ENCODE measurements at places on chromosomes 2 and 18.

- no peak for DNase-seq
Observed at GRCh38 chr18:524466-524865, 24.0 kb upstream of the COLEC12 start.

DNA sequence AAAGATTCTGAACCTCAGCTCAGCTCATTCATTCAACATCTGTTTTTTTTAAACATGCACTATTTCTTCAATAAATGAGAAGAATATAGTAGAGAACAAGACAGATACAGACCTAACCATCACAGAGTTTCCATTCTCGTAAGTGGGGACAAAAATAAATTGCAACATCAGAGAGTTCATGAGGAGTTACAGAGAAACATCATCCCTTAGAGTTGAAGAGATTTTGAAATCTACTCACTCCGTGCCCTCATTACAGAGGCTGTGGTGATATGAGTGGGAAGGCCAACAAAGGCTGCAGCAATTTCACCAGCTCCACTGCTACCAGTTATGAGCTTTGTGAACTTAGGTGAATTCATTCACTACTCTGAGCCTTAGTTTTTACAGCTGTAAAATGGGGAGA, 399.3 kb downstream of the BCL11A start:
- DNase-seq = no peak

DNA sequence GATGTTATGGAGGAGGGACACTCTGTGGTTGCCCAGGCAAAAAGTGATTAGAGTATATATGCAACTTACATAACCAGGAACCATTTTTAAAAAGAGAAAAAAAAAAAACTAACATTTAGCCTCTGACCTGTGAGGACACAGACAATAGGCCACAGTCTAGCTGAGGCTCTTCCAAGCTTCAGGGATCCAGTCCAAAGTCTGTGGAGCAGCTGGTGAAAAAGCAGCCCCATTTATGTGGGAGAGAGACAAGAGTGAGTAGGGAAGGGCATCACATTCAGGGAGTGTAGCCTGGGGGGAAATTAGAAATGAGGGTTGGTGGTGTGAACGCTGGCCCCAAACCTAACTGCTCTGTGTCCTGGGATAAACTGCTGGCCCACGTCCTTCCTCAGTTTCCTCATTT, 122.8 kb downstream of the MYO5B start:
- DNase-seq = no peak

DNA sequence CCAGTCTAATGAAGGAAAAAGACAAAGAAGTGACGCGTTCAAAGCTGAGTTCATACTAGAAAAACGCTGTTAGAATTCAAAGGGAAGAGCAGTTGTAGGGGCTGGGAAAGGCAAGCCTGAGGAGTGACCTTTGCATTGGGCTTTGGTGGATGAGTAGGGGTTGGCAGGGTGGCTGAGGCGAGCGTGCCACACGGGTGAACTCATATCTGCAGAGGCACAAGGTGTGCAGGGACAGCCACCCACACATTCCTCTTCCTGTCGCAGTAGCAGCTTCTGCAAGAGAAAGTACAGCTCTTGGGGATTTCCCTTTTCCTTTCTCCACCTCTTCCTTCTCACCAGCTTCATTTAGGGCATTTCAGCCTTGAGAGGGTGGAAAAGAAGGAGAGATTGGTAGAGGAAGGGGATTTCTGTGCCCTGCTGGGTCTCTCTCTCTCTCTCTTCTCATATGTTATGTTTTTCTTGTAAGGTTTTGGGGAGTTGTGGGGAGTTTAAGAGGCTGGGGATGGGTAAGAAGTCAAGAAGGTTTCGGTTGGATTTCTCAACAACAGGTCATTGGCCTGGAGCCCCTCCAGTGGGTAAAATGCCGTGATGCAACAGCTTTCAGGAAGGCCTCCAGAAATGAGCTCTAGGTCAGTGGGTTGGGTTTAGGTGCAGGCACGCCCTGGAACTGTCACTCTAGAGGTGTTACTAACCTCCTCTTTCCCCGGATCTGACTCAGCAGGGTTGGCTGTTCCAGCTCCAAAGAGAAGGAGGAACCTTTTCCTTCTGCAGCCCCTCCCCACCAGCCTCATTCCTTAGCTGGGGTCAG, 40.1 kb downstream of the ODC1 start:
- DNase-seq = no peak

DNA sequence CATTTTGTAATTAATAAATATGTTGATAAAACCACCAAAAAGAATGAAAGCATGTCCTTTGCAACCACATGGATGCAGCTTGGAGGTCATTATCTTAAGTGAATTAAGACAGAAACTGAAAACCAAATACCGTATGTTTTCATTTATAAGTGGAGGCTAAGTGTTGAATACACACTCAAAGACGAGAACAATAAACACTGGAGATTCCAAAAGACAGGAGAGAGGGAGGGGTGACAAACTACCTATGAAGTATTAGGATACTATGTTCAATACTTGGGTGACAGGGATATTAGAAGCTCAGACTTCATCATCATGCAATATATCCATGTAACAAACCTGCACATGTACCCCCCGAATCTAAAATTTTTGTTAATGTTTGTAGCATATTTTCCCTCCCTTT, 7.0 kb downstream of the ERLEC1 start:
- DNase-seq = no peak

DNA sequence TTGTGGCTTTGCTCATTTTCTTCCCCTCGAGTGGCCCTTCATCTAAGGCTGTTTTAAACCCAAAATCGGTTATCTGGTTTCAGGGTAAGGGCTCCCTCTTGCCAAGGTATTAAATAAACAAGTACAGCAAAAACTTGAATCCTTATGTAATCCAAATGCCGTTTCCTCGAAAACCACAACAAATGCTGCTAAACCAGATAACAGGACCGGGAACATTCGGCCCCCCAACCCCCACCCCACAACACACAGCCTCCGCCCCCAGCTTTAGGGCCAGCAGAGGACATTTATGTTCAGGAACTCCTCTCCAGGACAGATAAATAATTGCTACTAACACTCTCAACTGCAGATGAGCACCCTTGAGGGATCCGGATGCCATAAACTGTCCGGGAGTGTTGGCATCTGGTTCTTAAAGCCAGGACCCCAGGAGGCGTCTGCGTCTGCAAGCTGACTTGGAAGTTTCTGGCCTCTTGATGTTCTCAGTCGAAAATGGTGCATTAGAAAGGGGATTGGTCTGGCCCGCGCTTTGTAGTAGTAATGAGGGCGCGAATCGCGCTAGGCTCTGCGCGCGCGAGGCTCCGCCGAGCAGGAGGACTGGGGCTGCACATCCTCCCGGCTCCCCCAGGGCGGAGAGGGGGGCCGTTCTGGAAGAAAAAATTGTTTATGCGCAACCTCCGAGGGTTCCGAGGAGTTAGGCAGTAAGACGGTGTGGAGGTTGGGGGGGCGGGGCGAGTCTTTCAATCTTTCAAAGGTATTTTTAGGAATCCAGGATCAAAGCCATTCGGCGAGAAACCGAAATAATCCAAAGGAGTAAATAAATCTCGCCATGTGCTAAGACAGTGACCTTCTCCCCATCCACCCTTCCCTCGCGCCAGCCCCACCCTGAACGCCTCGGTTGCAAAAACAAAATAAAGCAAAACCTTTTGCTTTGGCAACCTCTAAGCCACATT, 3.9 kb upstream of the ID2 start:
- DNase-seq = peak; percentile 83

- peak; percentile 38 for DNase-seq
Observed at GRCh38 chr2:72041638-72042111, 106.0 kb downstream of the CYP26B1 start.

GRCh38 chr2:84121-84520, 37.8 kb upstream of the FAM110C start:
- no peak for DNase-seq

- no peak for DNase-seq
Observed at GRCh38 chr18:46001074-46001473, 33.9 kb upstream of the EPG5 start.

DNA sequence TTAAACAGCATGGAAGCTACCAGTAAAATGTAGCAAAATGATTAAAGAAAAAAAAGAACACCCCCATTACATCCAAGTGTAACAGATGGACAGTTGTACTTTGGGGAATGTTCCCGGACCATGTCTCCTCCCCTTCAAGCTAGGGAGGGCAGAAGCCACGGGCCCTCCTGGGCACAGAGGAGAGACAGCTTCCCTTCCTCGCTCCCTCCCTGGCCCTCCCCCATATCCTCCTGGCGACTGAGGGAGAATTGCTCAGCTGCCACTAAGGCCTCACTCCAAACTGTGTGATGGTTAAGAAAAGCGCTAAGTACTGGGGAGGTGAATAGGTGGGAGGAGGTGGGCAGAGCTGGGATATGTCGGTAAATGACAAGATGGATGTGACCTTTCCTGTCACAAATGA, 358.0 kb downstream of the HRH4 start:
- DNase-seq = no peak

DNA sequence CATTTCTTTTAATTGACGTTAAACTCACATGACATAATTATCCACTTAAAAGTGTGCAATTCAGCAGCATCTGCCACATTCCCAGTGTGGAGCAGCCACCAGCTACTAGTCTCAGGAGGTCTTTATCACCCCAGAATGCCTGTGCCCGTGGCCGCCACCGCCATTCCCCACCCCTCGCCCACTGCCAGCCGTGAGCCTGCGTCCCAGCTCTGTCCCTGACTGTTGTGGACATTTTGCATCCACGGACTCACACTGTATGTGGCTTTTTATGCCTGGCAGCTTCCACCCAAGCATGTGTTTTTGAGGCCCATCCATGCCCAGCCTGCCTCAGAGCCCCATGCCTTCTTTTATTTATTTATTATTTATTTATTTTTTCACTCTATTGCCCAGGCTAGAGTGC, 9.2 kb downstream of the BOK start:
- no peak for DNase-seq

DNA sequence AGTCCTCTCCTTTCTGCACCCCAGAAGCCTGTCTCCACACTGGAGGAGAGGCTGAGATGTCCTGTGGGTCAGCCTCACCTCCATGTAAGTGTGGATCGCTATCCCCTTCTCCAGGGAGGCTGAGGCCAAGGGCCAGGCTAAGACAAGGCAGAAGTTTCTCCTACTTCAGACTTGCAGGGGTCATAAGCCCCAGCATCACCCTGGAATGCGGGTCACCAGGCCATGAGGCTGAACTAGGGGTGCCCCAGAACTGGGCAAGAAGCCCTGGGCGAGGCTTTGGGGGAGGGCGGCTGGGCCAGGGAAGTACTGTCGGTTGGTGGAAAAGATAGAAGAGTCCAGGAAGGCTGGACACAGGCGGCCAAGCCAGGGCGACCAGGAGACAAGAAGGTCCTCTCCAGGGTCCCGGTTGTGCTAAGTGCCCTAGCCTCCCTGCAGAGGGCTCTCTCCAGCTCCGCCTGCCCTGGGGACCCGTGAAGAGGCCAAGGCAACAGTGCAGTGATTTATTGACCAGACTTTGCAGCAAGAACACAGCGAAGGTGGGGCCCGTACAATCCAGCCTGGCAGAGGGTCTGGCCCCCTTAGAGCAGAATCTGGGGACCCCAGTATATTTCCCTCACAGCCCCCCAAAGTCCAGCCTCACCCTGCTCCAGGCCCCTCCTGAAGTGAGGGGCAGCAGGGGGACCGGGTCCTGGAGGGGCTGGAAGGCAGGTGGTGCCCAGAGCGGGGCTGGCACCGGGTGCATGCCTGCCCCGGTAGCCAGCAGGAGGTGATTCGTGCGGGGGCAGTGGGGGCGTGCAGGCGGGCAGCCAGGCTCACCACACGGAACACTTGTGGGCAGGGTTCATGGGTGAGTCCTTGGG, 8.1 kb downstream of the ECEL1 start:
- DNase-seq = no peak

DNA sequence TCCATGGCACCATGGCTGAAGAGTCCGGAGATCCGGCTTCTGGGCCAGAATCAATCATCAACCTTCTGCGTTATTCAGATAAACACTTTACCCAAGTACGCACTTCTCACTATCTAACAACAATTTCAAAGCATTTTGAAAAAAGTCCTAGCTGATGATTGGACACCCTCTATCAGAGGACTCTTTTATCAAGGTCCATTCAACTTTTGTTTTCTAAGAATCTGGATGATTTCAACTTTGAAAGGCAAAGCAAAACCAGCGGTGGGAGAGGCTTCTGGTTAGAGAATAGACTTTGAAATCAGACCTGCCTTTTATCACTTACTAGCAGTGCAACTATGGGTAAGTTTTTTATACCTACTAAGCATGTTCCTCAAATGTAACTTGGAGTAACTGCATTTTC, 293.6 kb upstream of the TNP1 start:
- no peak for DNase-seq

GRCh38 chr18:61738488-61738887, 154.3 kb downstream of the RNF152 start:
- no peak for DNase-seq

DNA sequence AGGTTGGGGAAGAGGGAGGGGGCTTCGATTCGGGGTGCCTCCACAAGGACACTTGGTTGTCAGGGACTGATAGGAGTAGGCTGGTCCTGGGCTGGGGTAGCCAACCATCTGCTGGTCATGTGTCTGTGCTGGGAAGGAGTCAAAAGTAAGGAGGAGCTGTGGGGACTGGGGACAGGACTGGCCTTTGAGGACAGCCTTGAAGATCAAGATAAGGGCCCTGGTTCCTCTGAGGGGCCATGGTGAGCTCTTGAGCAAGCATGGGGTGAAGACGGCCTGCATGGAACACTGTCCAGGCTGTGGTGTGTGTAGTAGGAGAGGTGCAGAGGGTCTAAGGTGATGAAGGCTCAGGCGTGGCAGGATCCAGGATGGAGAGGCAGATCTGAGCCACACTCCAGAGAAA, 1.7 kb downstream of the CYP27A1 start:
- no peak for DNase-seq

GRCh38 chr2:212968284-212969081, 182.9 kb downstream of the IKZF2 start:
- DNase-seq = no peak

DNA sequence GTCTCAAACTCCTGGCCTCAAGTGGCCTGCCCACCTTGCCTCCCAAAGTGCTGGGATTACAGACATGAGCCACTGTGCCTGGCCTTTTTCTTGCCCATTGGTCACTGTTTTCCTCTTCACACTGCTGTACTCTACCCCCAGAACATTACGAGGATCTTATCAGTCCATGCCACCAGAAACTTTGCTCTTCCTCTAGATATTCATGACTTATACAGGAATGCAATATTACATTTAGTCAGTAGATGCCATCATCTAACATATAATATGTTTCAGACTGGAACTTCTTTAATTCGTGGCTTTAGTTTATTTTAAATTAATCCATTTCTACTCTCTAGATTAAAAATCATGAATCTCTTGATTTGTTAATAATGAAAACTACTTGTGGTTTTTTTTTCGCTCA, 135.5 kb downstream of the COMMD1 start:
- DNase-seq = no peak

DNA sequence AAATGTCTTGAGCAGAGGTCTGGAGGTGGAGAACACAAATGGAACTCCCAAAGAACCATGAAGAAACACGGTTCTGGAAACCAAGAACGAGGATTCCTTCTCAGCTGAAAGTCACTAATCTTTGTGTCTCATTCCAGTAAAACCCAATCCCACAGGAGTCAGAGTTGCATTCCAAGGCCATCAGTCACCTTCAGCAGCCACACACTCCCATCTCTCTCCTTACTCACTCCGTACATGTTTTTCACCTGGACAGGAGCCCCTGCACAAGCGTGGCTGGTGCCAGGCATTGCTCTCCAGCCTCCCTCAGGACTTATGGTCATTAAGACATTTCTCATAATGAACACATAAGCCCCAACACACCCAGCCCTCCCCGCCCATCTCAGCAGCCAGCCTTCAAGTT, 175.4 kb upstream of the SIX2 start:
- no peak for DNase-seq

GRCh38 chr18:21638822-21639221, 26.7 kb downstream of the SNRPD1 start:
- no peak for DNase-seq

GRCh38 chr18:24246143-24246542, 107.3 kb downstream of the CABYR start:
- DNase-seq = no peak

Data from NCI-H2171 (cell line).